Right lobe of liver (tissue), 6 donors: ENCODE measurements at places on chromosomes 3 and 15. TPM values are rescaled to one million over a fixed set of nuclear protein-coding genes. Genes with fewer than 3 reads are reported as not detected.

Gene WWTR1
- 17.5 TPM for total RNA-seq

Gene RAF1
- 58.6 TPM for total RNA-seq

Gene SKOR1
- not detected for total RNA-seq

Gene PHC3
- 20.3 TPM for total RNA-seq

Gene CIB1
- total RNA-seq, result 49.9 TPM

Gene ANKRD63
- total RNA-seq, result not detected

GRCh38 chr3:195889870-195890295 is 18.5 kb downstream of the TNK2 start:
- no peak for DNase-seq

- no peak for DNase-seq
Observed at GRCh38 chr3:12916159-12916558, 74.8 kb upstream of the RPL32 start.

DNA sequence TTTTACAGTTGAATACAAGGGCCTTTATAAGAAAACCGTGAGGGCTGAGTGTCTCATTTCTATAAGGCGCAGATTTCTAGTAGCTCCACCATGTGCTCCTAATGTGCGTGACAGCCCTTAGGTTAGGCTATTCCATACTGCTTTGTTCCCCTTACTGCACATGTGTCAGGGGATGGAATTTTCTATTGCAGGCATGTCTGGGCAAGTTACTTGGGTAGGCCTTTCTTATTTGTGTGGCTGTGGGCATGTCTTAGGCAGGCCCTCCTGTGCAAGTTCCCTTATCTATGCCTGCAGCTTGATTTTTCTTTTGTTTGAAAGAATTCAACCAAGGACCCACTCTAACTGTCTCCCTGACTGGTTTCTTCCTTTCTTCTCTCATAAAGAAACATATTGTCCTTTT is 434.2 kb upstream of the CNTN3 start:
- DNase-seq, result no peak

GRCh38 chr15:100663915-100664281 is 61.5 kb downstream of the ASB7 start:
- no peak for DNase-seq

- no peak for DNase-seq
Observed at GRCh38 chr3:159144891-159145290, 343.0 kb downstream of the MFSD1 start.

- no peak for DNase-seq
Observed at GRCh38 chr15:41691471-41691870, 31.3 kb downstream of the MGA start.

GRCh38 chr15:70178335-70179084 is 80.8 kb upstream of the TLE3 start:
- DNase-seq, result no peak

DNA sequence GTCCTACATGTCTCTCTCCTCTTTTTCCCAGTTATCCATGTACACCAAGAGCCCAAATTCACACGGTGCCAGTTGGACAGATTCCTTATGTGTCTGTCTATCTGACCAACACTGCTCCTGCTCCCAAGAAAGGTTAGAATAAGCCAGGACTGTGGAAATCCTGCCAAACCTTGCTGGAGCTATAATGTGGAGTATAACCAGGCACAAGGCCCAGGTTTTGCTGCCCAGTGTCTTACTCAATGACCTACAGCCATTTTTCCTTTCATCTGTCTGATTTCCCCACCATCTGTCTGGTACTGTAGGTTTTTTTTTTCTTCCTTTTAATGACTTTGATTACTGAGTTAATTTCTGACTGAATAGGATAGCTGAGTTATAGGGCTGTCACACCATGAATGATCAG is 26.5 kb upstream of the MINDY4B start:
- DNase-seq, result no peak

DNA sequence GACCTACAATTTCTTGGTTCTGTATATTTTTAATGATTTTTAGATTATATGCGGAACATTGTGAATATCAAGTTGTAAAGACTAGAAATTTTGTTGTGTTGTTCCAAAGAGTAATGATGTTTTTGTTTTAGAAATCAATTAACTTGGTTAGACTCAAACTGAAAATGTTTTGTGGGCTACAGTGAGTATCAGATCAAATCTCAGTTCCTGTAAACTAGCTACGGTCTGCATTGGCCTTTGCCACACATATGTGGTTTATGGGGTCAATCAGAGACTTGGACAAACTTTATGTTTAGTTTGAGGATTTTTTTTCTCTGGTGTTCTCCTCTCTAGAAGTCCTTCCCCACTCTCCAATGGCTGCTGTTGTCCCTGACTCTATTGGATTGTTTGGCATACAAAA is 308.0 kb upstream of the THRB start:
- DNase-seq, result no peak

DNA sequence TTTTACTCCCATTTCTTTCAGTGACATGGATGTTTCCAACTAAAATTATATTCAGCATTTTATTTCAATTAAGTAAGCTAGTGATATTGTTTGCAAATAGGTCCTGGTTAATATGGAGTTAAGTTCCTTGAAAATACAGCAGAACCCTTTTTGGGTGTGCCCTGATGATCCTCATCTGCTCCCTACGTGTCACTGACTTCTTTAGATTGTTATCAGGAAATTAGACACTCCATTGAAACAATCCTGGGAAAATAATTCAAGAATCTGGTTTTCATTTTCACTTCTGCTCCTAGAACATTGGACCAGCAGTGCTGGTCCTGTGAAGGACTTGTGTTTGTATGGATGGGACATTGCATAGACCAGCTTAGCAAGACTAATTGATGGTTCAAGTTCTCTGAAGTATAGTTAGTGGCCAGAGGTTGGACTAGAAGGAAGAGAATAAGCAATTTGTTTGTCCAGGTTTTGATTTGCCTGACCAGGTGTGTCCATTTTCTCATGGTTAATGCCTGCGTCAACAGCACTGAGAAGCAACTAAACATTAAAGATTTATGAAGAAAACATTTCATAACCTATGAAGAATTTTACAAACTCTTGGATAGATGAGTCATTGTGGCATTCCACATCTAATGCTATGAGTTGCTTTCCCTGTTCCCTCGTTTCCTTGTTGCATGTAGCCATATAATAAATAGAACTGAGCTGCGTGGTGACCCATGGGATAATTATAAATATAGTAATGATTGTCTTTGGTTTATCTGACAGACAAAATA is 95.8 kb downstream of the ZPLD1 start:
- no peak for DNase-seq
